ENCODE measurements at places on chromosomes 16 and 17.

DNA sequence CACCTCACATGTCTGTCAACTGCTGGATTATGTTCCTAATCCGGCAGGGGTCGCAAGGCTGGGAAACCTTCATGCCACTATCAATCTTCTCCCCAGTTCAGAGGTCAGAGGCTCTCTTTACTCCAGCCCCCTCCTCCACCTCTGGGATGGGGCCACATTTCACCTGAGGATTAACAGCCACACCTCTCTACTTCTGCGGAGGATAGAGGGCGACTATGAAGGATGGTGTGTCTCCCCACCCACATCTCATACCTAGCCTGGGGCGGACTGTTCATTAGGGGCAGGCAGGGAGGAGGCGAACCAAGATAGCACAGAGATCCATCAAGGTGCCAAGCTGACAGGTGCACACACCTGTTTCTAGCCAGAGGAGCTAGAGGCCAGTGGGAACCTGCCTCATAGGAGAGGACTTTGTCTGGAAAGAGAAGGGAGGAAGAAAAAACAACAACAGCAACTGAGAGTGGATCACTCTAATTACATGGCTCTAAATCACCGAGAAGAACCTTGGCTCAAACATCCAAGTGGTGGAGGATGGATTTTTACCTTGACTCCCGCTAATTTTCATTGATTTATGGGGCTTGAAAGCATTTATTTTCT is 41.9 kb upstream of the SKAP1 start:
- no peak for DNase-seq

DNA sequence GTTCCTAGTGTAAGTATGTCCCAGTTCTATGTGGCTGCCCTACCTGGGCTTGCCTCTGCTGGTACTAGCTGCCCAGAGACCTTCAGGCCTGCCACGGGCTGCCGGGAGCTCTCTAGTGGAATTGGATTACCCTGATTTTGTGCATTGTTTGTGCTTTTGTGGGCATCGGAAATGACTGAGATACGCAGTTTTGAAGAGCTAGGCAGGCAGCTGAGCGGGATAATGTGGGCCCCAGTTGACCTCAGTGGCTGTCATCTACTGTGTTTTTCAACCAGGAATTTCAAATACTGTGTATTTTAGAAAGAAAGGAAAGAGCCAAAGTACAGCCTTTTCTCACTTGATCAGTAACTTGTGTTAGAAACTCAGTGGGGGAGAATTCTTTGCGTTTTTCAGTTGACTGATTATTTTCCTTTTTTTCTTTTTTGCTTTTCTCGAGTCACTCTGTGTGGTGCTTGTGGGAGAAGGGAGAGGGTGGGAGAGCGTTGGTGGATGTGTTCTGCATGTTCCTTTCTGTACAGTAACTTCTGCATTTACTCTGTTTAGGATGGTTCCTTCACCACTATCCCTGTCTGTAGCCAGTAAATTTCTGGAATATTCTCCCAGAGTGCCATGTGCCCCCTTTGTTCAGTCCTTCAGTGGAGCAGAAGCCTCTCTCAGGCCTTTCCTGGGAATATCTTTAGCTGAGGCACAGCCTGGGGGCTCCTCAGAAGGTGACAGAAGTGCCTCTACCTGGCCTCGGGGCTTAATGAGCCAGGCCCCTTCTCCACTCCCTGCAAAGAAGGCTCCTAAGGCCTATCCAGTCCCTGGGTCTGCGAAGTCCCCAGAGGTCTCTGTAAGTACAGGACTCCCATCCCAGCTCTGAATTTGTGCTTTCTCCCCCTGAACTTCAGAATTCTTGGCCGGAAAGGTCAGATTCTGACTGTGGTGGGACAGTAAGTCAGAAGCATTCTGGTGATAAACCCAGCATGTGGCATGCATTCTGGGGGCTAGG is 15.0 kb upstream of the SLC12A3 start:
- DNase-seq, result peak; percentile 40

- DNase-seq, result no peak
Observed at GRCh38 chr17:48064638-48065037, 16.5 kb downstream of the NFE2L1 start.

DNA sequence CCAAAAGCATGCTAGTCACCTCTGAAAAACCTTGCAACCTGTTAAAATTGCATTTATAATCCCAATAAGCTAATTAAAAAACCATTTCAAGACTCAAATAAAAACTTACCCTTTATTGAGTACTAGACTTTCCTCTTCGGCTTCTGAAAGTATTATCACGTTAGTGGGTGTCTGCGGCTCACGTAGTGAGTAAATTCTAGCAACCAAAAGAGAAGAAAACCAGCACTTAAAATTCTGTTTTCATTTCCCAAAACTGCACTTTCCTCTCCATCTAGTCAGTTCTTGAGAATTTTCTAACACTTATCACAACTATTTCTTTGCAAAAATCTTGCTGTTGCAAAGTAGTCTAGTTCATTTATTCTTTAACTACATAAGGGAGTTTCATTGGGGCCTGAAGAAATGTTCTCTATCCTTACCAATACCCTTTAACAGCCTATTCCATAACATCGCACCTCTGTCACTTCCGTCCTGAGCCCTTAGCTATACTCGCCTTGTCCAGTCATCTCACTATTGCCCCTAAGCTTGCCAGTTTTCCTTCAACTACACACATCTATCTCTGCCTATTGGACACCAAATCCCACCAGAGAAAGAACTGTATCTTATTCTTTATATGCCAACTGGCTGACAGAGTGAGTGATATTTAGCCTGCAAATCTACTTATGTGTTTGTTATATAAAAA is 8.7 kb downstream of the NUP88 start:
- no peak for DNase-seq

DNA sequence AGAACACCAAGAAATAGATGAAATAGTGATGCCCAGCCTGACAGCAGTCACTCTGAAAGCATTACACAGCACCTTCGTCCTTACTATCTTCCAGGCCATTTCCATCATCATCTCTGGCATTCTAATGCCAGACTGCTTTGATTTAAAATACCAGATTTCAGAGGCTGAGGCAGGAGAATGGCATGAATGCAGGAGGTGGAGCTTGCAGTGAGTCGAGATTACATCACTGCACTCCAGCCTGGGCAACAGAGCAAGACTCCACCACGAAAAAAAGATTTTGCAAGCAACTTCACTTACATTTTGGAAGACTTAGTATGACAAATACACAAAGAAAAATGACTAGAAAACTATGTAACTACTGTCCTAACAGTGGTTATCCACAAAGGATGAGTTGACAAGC is 244.0 kb downstream of the CPPED1 start:
- DNase-seq, result peak; percentile 69

DNA sequence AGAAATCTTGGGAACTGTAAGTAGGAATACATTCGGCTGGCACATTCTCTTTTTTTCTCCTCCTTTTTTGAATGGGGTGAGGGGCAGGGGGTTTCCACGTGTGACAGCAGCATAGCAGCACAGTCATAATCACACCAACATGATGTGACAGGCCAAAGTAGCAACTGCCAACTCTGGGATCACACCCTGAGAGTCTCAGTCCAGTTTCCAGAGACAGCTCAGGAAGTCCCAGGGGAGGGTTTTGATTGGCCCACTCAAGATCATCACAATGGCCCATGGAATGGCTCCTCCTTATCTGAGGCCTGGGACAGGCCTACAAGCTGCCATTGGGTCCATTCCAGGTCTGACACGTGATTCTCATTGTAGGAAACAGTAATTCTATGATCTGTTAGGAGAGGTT is 207.1 kb upstream of the ASIC2 start:
- DNase-seq, result no peak

- peak; percentile 63 for DNase-seq
Observed at GRCh38 chr17:76805319-76805718, 62.9 kb upstream of the MGAT5B start.

DNA sequence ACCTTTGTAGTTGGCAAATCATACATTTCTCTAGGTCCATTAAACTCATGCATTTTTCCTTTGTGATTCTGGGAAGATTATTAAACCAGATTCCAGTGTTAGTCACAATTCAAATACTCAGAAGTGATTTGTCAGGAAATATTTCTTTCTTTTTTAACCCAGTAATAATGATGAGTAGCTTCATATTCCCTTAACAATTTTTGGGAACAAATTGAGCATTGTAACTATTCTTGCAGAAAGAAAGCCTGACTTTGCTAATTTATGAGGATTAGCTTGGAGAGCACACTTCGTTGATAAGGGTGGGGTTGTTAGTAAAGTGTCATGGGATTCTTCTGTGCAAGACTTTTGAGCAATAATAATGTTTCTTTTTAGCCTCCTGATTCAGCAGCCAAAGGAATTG is 18.7 kb upstream of the KRT24 start:
- no peak for DNase-seq

GRCh38 chr17:223723-224471 is 42.4 kb upstream of the DOC2B start:
- DNase-seq, result no peak

- no peak for DNase-seq
Observed at GRCh38 chr16:4260360-4260759, 12.5 kb downstream of the TFAP4 start.

DNA sequence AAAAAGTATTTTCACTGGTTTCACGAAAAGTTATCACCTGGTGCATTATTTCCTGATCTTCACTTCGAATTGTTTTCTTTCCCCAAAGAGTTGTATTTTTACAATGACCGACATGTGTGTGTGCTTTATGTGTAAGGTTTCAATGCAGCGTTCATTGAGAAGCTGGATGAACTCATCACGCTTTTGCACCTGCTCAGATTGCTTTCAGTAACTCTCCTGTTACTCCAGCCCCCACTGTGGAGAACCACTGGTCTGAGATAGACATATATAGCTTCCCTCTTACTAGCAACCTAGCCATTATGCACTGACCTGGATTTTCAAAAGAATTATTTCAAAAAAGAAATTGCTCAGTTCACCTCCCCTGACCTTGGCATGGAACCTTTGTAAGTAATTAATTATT is 178.3 kb upstream of the CHMP6 start:
- no peak for DNase-seq

DNA sequence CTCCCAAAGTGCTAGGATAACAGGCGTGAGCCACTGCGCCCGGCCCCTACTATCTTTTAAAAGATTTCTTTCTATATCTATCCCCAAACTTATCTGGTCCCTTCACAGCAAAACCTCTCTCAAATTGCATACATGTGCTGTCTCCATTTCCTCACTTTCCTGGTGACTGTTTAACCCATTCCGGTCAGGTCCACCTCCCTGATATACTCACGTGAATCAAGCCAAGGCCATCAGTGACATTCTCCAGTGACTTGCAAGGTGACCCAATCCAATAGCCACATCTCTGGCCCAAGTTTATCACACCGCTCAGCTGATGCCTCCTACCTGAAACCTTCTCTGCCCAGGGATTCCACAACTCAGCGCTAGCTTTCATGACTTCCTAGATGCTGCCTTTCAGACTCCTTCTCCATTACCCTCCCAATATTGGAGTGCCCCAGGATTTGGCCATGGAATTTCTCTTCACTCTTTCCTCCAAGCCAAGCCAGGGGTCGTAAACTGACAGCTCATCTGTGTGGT is 1.4 kb upstream of the CTCF start:
- no peak for DNase-seq

DNA sequence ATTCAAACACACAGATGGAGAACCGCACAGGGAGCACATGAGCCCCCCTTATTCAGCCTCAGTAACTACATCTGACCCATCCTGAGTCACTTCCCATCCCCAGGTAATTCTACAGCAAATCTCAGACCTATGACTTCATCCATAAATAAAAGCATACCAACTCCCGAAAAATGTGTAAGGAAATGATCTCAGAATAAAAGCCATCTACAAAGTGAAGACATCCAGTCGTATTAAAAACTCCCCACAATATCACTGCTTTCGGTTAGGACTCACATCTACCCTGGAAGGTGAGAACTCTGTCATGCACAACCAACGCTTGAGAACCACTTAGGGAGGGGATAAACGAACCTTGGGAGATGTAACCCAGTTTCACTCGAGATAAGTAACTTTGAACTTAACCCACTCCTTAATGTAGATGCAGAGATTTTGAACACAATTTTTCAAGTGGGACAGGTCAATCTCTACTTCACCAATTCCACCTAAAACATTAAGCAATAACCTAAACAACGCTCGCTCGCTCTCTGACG is 1.3 kb downstream of the USP36 start:
- peak; percentile 16 for DNase-seq

DNA sequence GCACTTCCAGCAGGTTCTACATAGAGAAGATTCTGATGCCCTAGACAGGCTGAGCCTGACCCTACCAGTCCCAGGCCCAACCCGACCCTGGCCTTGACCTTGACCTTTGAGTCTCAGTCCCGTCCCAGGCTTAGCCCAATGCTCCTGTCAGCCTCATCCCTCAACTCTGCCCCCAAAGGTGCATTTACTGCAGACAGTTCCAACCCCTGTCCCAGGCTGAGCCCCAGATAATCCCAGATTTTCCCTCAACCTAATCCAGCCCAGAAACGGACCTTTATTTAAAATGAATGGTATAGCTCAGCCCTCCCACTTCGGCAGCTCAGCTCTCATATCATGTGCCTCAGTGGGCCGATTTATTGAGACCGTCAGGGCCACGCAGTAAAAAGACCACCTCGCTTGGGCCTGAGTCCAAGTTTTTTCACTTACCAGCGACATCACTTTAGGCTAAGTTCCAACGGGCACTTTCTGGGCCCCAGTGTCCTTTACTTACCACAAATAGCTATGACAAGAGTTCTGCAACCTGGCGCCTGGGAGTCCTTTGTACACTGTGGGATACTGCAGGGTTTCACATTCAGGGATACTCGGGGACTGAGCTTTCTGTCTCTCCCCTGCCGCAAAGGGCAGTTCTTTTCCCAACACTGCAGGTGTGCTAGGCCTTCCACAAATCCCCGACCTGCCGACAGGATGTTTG is 89.5 kb downstream of the WSCD1 start:
- no peak for DNase-seq

DNA sequence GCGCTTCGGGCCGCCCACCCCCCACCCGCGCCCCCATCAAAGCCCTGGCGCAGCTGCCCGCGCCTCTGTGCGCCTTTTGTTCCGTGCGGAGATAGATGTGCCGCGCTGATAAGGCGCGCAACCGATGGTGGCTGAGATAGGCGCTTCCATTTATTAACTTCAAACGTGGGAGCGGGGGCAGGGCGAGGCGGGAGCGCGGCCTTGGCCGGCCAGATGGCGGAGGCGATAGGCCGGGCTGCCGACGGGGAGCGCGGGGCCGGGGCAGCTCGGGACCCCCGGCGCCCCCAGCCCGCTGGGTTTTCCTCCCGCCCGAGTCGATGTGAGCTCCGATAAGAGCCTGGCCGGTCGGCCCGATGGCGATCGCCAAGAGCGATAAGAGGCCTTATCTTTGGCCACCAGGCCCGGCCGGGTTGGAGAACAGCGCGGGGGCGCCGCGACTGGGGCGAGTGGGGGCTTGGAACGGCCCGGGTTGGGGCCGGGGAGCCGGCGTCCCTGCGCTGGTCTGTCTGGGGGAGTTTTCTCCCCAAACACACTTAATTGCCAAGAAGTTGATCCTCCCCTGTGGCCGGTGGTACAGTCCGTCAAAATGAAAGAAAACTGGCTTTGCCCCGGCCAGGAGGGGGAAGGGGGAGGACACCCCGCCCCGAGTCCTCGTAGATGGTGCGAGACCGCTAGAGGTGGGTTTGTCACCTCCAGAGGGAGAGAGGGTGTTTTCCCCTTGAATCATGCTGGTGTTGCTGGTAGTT is 2.7 kb downstream of the ZFPM1 start:
- peak; percentile 43 for DNase-seq
